Right lobe of liver (tissue), 6 donors: ENCODE measurements at places on chromosomes 16 and 17. TPM values are rescaled to one million over a fixed set of nuclear protein-coding genes. Genes with fewer than 3 reads are reported as not detected.

The TPPP3 gene
- total RNA-seq: 0.37 TPM

The E2F4 gene
- 14.4 TPM for total RNA-seq

The ANKS3 gene
- 7.4 TPM for total RNA-seq

The SCNN1G gene
- not detected for total RNA-seq

The CCL18 gene
- total RNA-seq: 2.0 TPM

The RNF222 gene
- total RNA-seq: not detected

The BICDL2 gene
- 0.48 TPM for total RNA-seq

The NLRC3 gene
- total RNA-seq: 0.55 TPM

The SNX20 gene
- 0.68 TPM for total RNA-seq

The HIC1 gene
- 14.8 TPM for total RNA-seq

The PRAC2 gene
- total RNA-seq: not detected

The CBX8 gene
- 1.7 TPM for total RNA-seq

The PRR29 gene
- total RNA-seq: not detected

The SPATA32 gene
- not detected for total RNA-seq

The BCAR1 gene
- 35.5 TPM for total RNA-seq

The GJC1 gene
- 0.26 TPM for total RNA-seq

The KLHL10 gene
- total RNA-seq: not detected

The TMEM114 gene
- total RNA-seq: not detected
